ENCODE measurements at places on chromosomes 11 and 22.

GRCh38 chr11:83554876-83555275 lies 268.7 kb upstream of the CCDC90B start:
- no peak for DNase-seq

GRCh38 chr11:121372671-121373429 lies 79.3 kb upstream of the SORL1 start:
- no peak for DNase-seq

- DNase-seq: no peak
Measured at GRCh38 chr11:109026891-109027489, 362.1 kb downstream of the DDX10 start.

DNA sequence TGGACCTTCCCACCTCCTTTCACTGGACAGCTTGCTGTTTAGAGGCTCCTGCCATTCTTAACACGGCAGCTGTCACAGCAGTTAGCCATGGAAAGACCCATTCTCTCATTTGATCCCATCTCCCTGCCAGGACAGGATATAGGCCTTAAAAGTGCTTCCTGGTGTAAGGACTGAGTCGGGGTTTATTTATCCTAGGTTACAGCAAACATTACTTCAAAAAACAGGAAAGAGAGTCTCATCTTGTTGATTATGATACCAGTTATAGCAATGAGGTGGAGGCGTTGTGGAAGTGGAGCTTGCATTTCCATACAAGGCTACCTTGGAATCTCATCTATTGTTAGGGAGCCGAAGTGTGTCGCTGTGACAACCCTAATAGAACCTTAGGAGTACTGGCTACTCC lies 17.4 kb upstream of the ETS1 start:
- no peak for DNase-seq

- peak; percentile 73 for DNase-seq
Measured at GRCh38 chr22:21837248-21837979, 30.0 kb downstream of the MAPK1 start.

DNA sequence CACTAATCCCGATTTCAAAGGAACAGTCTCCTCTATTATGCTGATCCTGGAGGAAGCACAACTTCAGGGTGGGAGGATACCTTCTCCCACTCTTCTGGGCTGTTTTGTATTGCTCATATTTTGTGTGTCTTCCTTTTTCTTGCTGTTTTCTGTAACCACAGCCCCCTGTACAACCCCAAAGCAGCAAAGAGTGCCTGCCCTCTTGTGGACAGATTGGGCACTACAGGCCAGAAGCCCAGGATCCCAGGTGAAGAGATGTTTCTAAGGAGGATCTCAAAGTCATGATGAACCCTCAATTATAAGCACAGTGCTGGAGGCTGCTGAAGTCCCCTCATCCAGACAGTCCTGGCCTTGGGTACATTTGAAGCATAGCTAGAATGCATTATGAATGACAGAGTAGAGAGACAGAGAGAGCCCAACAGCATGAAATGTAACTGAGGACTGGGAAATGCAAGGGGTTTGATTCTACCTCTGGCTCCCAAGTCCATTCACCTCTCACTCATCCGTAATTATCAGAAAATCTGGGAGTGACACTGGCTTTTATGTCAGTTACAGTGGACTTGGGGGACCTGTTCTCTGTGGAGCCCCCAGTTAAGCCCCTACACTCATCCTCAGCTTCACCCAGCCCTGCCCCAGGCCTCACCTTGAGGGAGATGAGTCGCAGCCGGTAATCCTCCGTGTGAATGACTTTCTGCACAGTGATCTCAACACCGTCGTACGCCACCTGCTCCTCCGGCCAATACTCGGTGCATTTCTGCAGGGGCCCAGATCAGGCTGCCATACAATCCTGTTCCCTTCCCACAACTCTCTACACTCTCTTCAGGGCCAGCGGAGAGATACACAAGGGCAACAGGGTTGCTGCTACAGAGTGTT lies 6.2 kb upstream of the IGSF22 start:
- DNase-seq: no peak

DNA sequence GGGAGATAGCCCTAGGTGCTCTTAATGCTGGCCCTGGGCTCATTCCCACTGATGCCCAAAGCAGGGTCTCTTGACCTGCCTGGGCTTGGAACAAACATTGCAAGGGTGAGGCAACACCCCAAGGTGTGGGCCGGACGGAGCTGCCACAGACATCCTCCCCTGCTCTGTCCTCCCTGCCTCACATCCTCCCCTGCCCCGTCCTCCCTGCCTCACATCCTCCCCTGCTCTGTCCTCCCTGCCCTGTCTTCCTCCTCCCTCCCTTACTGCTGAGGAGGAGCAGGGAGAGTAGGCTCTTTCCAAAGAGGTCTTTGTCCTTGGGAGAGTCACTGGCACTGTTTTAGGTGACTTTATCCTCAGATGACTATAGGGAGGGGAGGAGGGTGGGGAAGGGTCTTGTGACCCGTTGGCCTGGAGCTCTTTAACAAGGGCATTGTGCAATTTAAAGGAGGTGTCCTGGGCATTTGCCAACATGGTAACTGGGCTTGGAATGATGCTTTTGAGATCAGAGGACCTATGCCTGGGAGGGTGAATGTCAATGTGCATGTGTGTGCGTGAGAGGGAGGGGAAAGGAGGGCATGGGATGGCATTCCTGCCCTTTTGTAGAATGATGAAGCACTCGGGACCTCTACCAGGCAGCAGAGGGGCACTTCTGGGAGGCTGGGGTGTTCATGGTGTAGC lies 700 bp downstream of the FAM180B start:
- DNase-seq: no peak

GRCh38 chr11:111352231-111352746 lies 26.8 kb downstream of the POU2AF1 start:
- DNase-seq: no peak

DNA sequence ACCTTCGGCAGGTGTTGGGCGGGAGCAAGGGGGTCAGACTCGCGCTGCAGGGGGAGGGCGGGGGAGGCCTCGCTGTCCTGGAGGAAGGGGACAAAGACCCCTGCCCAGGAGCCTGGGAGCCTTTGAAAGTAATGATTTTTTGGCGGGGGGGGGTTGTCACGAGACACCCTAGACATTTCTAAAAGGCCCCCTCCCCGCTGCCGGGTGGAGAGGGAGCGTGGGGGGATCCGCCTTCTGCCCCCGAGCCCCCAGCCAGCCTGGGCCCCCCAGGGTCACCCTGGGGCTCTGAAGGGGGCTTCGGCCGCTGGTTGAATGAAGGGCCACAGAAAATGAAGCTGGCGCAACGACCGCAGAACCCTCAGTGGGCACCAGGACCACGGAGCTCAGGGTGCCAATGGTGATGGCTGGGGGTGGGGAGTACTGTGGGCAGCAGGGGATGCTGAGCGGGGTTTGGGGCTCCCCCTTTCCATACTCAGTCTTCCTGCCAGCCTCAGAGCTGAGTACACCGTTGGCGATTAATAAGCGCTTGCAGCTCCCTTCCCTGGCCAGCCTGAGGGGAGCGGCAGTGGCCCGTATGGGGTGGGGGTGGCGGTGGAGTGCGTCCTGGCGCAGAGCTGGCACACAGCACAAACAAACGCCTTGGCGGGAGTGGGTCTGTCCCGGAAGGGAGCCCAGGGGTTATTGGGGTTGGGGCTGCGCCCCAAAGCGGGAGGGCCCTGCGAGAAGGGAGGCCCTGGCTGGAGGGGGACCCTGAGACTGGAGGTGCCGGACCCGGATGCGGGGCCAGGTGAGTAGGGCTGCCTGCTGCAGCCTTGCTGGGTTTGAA lies 1.2 kb upstream of the DUSP8 start:
- no peak for DNase-seq

- no peak for DNase-seq
Measured at GRCh38 chr11:86547727-86548126, 124.7 kb downstream of the ME3 start.

DNA sequence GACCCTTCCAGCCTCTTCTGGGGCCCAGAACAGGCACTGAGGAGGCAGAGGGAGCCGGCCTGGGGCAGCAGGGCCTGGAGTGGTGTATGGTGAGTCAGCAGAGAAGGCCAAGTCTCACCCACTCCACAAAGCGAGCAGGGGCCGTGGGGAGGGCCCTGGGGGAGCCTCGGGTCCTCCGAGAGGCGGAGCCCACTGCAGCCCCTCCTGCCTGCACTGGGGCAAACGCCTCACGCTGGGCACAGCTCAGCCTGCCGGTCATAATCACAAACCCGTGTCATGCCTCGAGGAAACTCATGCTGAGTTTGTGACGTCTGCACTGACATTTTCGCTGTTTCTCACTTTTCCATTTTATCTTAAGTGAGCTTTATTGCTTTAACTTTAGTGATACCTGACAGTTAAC lies 38.4 kb downstream of the TOLLIP start:
- DNase-seq: no peak

- DNase-seq: no peak
Measured at GRCh38 chr11:69914286-69915150, 95.3 kb upstream of the FGF3 start.

- DNase-seq: no peak
Measured at GRCh38 chr11:23124996-23125395, 264.7 kb upstream of the CCDC179 start.

DNA sequence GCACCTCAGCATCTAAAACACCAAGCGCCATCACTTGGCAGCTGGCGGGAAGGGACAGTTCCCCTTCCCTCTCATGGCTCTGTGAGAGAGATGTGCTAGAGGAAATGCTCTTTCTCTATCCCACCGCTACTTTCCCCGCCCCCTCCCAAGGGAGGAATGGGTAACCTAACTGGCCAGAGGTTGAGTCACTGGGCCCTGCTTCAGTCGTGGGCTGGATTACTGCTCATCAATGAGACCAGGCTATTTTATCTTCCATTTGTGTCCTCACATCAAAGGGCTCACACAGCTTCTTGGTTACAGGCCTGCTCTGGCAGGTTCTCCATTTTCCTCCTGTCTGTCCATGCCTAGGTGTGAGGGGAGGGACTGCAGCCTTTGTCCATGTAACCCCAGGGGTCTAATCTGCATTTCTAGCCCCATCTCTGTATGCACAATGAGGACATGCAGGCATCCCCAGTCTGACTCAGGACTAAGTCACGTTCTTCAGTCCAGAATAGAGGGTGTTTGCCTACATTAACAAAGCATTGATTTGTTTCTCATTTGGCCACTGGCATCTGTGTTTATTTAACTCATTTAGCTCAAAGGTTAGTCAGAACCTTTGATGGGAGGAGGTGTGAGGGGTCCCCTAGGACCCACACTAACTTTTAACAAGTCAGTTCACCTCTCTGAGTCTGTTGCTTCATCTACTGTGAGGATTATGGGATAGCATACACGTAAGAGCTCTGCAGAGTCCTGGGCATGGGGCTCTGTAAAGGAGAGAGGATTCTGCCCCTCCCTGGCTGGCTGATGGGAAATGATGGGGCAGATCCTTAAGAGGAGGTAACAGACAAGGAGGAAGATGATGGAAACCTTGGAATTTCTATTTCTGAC lies 99.1 kb downstream of the XRRA1 start:
- DNase-seq: peak; percentile 27

GRCh38 chr11:113570906-113571305 lies 95.7 kb upstream of the DRD2 start:
- no peak for DNase-seq

GRCh38 chr22:37906364-37907008 lies 389 bp downstream of the MICALL1 start:
- DNase-seq: no peak

DNA sequence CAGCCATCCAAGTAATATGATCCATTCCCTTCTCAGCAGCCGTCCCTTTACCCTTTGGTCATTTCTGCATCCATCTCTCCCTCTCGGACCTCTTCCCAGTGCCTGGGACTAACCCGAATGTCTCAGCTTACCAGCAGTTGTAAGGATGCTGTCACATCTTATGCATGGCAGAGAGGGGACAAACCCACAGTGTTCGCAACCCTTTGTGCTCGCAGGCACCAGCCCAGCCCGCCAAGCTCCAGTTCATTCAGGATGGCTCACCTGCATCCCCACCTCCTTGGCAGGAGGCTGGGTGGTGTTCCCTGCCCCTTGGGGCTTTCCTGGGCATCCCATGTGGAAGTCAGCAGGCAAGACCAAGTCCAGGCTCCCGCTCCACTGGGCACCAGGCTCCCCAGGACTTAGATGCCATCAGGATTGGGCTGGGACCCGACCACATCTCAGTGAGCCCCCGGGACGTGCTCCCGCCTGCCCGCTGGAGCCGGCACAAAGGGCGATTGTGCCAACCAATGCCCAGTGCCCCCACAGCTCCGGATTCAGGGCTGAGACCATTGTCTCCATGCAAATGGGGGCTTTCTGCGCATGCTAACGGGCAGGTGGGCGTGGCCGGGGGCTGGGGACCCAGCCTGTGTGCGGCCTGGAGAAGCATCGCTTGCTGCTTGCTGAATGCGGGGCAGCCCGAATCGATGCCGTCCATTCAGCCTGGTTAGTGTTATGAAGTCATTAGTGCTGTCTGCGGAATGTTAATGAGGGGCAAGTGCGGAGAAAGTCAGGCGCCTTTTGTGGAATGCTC lies 108.6 kb downstream of the KCNQ1OT1 start:
- no peak for DNase-seq

DNA sequence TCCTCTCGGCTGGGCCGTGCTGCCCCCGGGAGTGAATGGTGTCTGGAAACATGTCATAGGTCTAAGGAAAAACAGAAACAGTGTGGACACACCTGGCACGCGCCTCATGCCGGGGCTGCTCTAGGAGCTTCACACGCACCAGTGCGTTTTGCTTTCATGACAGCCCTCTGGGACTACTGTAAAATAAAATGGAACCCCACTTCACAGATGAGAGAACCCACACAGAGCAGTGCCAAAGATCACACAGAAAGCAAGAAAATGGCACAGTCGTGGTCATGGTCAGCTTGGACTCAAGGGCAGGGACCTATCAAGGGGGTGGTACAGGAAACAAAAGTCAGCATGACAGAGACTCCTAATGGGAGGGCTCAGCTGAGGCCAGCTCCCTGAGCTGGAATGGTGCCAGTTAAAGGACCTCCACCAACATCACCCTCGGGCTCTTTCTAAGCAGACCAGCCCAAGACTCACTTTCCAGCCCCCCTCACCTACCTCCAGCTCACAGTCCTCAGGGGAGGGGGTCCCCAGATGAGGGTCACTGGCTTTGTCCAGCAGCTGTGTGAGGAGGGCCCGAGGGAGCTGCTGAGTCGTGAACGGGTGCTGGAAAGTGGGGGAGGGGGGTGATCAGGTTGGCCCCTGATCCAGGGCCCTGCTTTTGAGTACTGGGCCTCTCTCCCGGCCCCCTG lies 3.3 kb downstream of the MAP4K2 start:
- no peak for DNase-seq

GRCh38 chr11:9273376-9274336 lies 8.5 kb upstream of the DENND5A start:
- DNase-seq: no peak

- DNase-seq: no peak
Measured at GRCh38 chr11:2091112-2091746, 48.0 kb downstream of the IGF2 start.

- no peak for DNase-seq
Measured at GRCh38 chr11:124036666-124037065, 4.5 kb downstream of the OR10G7 start.

DNA sequence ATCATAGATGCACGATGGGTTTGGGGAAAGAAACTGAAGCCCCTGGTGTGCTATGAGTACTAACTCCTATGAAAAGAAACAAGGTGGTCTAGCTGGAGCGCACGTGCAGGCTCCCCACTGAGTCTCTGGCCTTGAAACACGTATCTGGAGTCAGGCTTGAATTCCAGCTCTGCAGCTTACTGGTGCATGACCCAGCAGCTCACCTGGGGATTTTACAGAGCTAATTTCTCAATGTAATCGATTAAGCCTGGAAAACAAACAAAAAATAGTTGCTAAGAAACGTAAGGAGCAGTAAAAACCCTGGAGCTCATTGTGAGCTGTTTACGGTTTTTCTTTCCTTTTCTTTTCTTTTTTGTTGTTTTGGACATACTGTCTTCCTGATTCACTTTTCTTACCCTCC lies 12.3 kb downstream of the KCNJ1 start:
- DNase-seq: no peak

Data from AG04450 (cell line).